ENCODE measurements at places on chromosomes 2 and 18.

DNA sequence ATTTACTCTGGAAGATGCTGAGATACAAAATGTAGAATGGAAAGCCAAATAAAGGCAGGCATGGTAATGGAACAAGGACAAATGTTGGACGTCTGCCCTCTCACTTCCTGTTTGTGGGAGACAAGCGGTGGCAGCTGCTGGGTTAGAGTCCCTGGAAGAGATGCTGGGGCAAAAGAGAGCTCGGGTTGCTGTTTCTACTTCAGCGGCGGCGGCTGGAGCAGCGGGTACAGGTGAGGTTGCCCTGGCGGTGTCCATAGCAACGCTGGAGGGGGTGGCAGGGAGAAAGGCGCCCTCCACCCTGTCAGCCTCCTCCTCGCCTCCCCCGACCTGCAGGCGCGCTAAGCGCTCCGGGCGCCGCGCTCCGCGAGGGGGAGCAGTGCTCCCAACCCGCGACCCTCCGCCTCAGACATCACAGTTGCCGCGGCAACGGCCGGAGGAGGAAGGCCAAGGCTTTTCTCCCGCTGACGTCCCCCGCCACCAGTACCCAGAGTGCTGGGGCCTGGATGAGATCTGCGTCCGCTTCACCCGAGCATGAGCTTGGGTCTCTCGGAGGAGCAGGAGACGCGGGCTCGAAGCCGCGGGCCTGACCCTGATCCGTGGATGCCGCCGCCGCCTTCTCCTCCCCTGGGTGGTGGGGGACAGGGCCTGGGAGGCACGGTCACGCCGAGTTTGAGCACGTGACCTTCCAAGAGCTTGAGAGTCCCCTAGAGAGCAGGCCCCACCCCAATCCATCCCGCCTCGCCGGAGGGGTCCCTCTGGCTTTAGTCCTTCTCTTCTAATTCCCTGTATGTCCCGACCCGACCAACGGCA is 65.6 kb downstream of the NOL4 start:
- no peak for DNase-seq

- no peak for DNase-seq
Observed at GRCh38 chr2:179595284-179595683, 266.1 kb downstream of the ZNF385B start.

DNA sequence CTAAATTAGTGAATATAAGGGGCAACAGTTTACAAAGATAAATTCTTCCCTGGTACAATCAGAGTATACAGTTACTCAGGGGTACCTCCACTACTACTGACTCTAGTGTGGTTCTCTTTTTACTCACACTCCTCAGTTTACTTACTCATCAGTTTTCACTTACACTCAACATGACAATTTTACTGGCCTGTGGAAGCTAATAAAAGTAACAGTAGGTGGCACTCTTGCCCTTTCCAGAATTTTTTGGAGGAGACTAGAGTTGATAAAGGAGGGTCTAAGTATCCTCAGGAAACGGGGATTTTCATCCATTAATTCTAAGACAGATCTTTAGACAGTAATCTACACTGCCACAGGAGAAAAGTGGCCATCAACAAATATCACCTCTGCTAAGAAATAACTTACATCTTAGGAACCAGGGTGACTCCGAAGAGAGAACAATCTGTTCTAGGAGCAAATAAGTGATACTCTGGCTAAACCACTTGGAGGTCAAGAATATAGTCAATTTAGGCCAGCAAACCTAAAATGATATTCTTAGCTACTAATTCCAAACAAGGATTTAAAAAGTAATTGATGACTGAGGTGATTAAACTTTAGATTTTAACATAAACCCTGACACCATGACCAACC is 61.3 kb downstream of the ATL2 start:
- DNase-seq = no peak

DNA sequence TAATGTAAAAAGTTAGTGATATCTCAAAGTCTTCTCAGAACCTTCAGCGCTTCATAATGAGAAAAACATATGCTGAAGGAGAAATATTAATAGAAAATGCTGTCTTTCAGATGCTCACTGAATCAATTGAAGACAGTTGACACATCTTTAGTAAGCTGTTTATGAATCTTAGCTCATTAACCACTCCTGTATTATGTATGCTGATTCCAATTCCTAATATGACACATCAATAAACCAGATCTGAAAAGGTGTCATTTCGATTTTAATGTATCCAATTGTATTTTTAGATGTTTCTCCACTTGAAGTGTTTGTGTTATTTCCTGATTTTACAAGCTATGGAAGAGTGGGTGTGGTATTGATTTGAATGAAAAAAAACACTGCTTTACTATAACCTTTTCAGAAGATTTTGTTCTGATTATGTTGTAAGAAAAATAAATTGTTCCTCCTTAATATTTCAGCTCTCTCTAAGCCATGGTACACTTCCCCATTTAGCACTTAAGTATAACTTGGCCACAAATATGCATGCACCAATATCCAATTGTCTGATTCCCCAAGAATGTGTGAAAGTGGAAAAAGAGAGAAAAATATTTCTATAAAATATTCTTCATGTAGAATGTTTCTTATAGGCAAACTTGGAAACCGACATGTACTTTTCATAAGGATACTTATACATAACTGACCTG is 569.8 kb downstream of the ARHGAP15 start:
- DNase-seq = no peak

DNA sequence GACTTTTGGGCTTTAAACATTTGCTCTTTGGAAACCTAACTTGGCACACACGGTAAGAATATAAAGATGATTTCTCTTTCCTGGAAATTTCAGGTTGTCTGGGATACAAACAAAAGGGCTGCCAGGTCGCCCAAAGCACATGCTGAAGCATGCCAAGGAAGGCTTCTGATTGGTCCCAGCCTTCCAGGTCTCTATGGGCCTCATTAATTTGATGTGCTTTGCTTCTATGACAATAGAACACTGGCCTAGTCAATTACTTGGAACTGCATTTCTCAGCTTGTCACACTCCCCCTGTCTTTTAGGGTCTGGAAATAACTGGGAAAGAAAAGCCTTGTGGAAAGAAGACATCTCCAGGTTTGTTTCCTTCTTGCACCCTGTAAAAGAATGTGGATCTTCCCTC is 228.9 kb downstream of the ADCYAP1 start:
- no peak for DNase-seq

GRCh38 chr2:39377226-39377939 is 59.7 kb downstream of the MAP4K3 start:
- no peak for DNase-seq

GRCh38 chr2:212618636-212619035 is 80.0 kb upstream of the ERBB4 start:
- DNase-seq = no peak

- no peak for DNase-seq
Observed at GRCh38 chr2:229725716-229726574, 11.6 kb upstream of the DNER start.

- no peak for DNase-seq
Observed at GRCh38 chr18:59540780-59541179, 156.4 kb downstream of the CCBE1 start.

- DNase-seq = no peak
Observed at GRCh38 chr18:35553300-35553699, 28.2 kb upstream of the GALNT1 start.
